ENCODE measurements at places on chromosomes 6 and 20.

GRCh38 chr6:140059947-140060346, 685.5 kb upstream of the CITED2 start:
- DNase-seq, result no peak

DNA sequence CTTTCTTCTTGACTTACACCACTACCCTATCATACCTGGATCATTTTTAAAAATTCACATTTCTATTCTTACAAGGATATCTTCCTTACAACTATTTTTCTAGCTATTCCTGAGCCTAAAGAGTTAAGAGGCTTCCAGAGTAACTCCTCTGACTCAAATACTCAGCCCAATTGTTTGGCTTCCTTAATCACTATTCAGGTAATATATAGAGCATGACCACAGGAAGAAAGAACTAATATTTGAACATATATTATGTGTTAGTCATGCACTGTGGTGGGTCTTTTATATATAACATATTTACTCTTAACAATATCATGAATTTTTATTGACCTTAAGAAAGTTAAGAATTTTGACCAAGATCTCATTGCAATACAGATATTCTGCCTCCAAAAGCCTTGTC, 42.0 kb upstream of the ID4 start:
- DNase-seq, result no peak

DNA sequence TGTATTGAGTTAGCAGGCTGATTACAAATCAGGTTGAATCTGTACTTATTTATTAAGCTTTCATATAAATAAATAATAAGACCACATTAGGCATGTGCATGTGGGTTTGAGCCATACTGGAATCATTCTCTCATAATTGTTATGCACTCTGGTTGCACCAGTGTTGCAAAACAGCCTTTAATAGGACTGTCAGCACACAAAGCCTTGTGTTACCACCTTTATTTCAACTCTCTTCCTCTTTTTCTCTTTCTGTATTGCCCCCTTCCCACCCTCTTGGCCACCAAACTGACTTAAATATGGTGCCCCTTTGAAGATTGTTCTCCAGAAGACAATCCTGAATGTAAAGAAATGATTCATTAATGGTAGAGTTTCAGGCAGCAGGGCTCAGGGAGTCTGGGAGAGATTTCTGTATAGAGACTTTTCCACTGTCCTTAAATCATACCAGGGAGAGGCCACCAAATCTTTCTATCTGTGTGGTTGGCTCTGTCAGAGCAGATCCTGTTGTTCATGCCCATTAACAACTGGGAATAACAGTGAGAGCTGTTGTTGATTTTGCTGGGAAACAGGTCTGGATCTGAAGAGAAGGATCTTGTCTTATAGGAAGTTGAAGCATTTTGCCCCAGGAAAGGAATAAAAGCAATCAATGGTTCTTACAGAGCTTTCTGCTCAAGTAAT, 131.6 kb upstream of the SOX4 start:
- no peak for DNase-seq

DNA sequence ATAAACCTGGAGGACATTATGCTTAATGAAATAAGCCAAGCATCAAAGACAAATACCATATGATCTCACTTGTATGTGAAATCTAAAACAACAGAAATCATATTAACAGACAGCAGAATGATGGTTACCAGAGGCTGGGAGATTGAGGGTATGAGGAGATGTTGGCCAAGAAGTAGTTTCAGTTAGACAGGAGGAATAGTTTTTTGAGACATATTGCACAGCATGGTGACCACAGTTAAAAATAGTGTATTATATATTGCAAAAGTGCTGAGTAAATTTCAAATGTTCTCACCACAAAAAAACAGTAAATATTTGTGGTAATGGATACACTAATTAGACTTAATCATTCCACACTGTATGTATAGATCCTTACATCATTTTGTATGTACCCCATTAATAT, 1.8 kb downstream of the GABRR1 start:
- DNase-seq, result no peak

- DNase-seq, result no peak
These were observed 52.6 kb upstream of the TMEM200A start for GRCh38 chr6:130313206-130313605.

- DNase-seq, result no peak
These were observed 12.4 kb upstream of the CCN5 start for GRCh38 chr20:44702776-44703175.

GRCh38 chr20:37941332-37941731, 38.4 kb downstream of the VSTM2L start:
- peak; percentile 18 for DNase-seq

GRCh38 chr6:35164277-35164676, 23.1 kb upstream of the TCP11 start:
- no peak for DNase-seq

GRCh38 chr20:59809630-59810448, 123.6 kb downstream of the SYCP2 start:
- DNase-seq, result no peak

DNA sequence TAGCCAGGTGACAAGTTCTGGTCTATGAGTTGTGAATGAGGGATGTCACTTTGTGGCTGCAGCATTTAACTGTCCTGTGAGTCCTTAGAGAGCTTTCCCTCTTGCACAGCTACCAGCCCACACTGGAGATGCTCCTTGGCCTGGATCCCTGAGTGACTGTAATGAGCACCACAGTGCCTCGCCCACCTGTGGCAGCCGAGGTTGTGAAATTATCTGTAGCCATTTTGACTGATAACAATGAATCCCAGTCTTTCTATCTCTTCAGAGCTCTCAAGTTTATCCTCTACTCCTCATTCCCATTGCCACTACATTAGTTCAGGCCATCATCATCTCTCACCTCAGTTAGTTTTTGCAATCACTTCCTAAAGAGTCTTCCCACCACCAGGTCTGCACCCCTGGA, 41.3 kb upstream of the BEND3 start:
- DNase-seq, result no peak

GRCh38 chr20:36147690-36148089, 6.8 kb upstream of the EPB41L1 start:
- no peak for DNase-seq

DNA sequence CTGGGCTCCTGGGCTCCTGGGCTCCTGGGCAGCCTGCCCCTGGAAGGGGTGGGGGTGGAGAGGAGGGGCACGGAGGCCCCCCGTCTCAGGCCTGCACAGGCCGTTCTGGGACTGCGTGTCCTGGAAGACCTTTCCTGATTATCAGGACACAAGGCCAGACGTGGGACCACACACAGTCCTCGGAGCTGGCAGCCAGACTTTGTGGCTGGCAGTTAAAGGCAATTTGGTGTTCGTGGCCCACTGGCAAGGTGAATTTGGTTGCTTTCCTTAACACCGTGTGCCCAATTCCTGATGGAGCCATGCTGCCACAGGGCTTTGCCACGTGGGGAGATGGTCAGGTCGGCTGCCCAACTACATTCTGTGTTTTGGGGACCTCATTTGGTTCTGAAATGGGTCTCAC, 113.5 kb downstream of the SMOC2 start:
- no peak for DNase-seq

DNA sequence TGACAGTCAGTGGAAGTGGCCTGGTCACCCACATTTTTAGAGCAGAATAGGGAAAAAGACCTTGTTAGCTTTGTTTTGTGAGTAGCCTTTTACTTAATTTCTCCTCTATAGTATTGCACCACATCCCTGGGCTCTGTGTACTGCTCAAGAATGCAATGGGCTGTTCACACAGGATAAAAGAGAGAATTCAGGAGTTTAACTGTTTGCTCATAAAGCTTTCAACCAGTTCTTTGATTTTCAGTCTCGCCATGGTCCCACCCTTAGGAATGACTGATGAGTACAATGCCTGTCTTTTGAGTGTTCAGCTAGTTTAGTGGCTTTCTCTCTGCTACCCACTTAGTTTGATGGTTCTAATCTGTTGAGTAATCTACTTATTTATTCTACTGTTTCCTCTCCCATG, 129.7 kb downstream of the PLG start:
- no peak for DNase-seq

- no peak for DNase-seq
These were observed 210.7 kb upstream of the CNR1 start for GRCh38 chr6:88376768-88377387.

- no peak for DNase-seq
These were observed 55.6 kb upstream of the CSE1L start for GRCh38 chr20:48990467-48990866.

DNA sequence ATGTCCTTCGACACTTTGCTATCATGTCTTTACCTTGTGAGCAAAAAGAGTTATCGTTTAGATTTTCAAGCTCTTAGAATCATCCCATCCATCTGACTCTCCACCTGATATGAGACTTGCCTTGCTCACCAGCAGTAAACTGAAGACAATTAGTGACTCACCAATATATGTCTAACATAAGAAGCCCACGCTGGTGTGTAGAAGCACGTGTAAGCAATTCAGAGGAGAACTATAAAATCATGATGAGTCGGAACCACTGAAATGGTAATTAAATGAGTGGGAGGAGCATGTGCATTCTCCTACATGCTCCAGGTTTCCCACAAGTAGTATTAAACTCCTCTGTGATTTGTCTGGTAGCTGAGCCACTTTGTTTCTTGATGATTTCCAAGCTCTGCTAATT, 181.6 kb upstream of the RNF217 start:
- DNase-seq, result no peak

GRCh38 chr20:36932476-36933426, 18.8 kb downstream of the SAMHD1 start:
- no peak for DNase-seq

DNA sequence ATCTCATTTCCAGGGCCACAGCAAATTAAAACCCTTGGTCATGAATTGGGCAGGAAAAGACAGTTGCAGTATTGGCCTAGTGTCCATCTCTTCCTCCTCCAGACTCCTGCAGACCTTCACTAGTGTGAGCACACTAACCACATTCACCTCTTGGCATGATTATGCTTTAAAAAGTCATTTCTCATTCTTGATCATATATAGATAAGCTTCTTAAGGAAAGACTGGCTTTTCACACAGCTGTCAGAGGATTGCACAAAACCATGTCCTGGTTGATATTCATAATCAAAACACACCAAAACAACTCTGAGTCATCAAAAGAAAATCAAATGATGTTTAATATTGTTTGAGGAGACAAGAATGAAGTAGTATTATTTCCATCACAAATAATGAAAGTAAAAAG, 52.1 kb downstream of the TMEM200A start:
- DNase-seq, result no peak

DNA sequence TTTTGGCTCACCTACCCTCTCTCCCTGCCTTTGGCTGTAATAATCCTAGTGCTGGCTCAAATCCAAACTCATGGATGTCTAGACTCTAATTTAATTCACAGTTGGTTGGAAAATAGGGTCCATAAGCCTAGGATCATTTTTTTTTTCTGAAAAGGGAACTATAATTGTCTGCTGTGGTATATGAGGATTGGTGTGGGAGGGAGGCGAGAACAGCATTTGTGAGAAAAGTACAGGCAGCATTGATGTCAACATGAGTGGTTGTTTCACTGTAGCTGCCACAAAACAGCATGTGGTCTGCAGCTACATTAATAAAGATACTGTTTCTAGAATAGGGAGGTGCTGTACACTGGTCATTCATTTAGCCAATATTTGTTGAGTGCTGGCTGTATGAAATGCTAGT, 18.6 kb upstream of the POLR1H start:
- no peak for DNase-seq

DNA sequence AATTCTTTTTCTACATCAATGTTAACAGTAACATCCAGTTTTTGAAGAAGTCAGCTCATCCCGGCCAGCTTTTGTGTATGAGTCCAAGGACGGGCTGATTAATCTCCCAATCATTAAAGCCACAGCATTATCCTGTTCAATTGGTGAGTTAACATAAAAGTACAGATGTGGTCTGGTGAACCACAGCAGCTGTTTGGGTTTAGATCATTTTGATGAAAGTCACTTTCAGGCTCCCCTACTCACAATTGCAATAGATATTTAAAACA, 69.0 kb upstream of the NFATC2 start:
- no peak for DNase-seq

DNA sequence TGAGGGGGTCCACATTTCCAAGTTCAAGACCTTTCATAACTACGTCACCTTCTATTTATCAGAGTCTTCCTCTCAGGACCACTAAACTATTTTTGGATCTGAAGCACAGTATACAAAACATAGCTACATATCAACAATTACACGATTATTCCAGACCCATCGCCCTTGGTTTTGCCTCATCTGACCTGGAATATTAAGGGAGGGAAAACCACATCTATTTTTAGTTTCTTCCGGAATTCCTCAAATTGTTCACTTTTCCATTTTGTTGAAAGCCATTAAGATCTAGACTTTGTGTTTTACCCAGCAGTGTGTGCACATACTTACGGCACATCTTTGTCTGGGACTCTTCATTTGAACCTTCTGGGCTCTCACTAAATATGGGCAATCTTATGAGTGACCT, 12.0 kb upstream of the ADGRF5 start:
- no peak for DNase-seq

- DNase-seq, result peak; percentile 28
These were observed 148.1 kb downstream of the CEBPB start for GRCh38 chr20:50338479-50339391.

- no peak for DNase-seq
These were observed 26.2 kb downstream of the MOCS1 start for GRCh38 chr6:39907871-39908575.

DNA sequence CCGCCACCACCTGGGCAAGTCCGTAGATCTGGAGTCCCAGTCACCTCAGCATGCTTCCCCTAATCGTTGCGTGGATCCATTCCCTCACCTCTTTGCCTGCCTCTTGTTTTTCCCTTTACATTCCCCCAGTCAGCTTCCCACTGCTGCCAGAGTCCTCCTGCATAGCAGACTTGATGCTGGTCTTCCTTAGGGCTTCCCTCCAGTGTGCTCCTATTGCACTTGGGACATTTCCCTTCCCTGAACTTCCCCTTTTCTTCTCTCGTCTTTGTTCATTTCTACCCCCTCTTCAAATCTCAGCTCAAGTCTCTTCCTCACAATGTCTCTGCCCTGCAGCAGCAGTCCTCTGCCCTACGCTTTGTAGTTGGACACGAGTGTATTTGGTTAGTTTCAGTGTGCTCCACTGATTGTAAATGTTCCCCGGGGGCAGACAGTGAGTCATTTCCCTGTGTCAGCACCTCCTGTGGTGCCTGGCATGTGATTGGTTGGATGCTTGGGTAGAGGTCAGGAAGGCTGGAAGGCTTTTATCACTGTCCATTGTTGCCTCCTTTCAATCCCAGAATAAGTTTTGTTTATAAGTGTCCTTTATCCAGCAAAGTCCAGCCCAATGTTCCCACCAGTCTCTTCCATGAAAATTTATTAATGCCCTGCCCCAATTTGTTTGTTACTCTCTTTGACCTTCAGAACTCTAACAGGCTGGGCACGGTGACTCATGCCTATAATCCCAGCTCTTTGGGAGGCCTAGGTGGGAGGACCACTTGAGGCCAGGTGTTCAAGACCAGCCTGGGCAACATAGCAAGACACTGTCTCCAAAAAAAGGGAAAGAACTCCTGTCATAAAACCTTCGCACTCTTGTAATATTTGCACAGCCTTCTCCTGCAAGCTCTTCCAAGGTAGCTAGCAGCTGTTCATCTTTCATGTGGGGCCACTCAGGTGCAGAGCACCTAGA, 38.3 kb downstream of the FAM120B start:
- DNase-seq, result no peak

DNA sequence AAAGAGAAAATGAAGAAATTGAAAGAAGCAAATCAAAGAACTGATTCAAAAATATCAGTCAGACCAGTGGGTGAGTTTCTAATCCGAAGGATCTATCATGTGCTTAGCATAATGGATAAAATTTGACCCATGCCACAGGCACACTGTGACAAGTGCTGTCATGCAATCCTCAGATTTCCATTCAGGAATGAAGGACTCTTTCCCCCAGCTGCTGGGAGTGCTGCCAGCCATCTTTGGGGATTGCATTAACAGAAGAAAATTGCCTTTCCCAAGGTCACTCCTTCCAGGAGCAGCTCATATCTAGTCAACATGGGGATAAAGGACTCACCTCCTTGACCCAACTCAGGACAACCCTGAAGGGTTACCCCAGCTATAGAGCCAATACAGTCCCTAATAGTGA, 316.7 kb upstream of the TBX18 start:
- DNase-seq, result no peak

All from erythroblast (primary cell).